ENCODE measurements at places on chromosomes 3 and 15.

GRCh38 chr3:194137008-194137505 is 1.1 kb downstream of the HES1 start:
- peak; percentile 42 for DNase-seq

DNA sequence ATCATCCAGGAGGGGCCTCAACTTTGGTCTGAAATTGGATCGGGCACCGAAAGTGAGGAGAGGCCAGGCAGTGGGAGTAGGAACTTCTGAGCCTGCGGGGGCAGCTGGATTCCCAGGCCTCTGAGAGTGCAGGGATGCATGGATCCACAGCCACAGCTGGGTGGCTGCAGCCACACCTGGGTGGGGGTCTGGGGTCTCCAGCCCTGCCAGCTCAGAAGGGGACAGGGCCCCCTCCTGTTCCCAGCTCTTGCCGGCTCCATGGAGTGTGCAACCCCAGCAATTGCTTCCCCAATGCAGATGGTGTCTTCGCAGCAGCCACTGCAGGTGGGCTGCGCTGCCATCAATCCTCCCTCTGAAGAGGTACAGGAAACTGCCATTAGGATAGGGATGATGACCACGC is 123.7 kb downstream of the BCHE start:
- DNase-seq = no peak

GRCh38 chr3:109563149-109563548 is 225.8 kb upstream of the DPPA4 start:
- DNase-seq = no peak

DNA sequence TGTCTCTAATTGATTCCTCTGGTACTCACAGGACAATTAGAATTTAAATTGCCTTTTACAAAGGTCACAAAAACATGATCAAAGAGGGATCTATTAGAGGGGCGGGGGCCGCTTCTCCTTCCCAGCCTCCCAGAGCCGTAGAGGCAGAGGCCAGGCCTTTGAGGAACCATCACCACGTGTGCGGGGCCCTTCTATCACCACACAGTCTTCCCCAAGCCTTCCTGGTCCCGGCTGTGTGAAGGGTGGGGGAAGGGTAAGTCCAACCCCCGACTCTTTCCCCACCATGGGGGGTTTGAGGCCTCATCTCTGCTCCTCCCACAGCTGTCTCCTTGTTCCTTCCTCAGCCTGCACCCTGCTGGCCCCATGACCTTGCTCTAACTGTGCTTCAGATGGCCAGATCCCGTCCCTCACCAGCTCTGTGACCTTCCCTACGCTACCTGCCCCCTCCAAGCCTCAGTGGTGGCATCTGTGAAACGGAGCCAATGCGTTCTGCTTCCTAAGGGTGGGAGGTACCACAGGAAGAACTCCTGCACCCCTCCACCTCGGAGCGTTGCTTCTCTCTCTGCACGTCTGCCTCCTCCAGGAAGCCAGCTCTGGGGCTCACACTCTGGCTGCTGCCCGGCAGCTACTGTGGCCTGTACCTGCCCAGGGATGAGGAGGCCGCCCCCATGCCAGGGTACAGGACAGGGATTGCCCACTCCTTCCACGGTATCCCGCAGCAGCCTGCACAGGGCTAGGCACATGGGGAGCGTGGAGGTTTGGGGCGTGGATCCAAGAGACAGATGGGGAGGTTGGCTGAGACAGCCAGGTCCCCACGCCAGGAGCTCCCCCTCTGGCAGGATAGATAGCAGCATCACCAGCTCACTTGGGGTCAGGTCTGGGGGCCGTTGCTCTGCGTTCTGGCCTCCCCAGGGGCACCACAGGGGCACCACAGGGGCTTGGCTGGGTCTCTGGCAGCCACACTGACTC is 83.8 kb downstream of the LINGO1 start:
- no peak for DNase-seq

DNA sequence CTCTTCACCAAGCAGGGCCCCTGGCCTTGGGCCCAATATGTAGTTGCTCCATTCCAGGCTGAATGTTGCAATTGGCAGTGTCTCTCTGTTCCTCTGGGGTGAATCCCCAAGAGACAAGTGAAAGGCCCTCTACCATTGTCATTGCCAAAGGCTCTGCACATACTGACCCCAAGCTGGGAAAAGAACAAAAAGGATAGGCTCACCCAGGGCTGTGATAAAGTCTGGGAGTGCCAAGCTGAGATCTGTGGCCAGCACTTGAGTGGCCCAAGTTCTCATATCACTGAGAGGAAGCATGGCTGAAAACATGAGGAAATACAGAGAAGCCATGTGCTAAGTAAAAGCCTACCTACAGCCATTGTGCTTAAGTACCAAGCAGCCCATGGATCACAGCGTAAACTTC is 612.2 kb upstream of the EPHA6 start:
- no peak for DNase-seq

- DNase-seq = no peak
These were observed 11.9 kb upstream of the FMN1 start for GRCh38 chr15:33206366-33206765.

Measured in MM.1S (cell line).